Activated CD8-positive, alpha-beta memory T cell treated with anti-CD3 and anti-CD28 coated beads, Interleukin-2, amount 50 U/mL, for 48 hours (primary cell): ENCODE measurements at places on chromosomes 2 and 18.
A peak's percentile ranks its signal among the peaks of the same experiment; 100 is the strongest.

DNA sequence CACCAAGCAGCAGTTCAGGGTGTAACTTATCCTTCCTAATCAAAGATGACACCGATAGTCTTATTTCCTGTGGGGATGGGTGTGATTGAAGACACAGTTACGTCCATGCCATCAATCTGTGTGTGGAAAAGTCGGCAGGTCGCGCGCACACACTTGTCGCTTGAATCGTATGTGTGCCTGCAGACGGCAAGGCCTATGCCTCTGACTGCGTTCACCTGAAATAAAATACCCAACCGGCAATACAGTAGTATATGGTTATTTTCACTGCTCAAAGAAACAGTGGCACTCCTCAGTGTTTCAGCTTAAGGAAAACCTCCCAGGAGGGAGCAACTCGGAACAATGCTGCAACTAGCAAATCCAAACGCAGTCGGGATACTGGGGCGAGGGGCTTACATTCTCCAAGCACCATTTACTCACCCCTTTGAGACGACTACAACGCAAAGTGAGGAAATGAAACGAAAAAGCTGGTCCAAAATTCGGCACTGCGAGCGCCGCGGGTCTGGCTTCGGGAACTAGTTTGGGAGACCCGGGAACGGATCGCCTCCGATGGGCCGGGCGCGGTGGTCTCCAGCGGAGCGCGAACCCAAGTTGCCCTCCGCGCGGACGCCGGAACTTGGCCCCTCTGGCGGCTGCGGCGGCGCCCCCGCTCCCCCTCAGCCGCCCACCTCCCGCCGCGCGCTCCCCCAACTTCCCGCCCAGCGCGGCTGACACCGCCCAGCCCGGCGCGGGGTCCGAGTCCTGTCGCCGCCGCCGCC, 675 bp downstream of the PRKD3 start:
- peak; percentile 66 for DNase-seq

GRCh38 chr2:75294362-75294761, 95.0 kb upstream of the TACR1 start:
- no peak for DNase-seq

DNA sequence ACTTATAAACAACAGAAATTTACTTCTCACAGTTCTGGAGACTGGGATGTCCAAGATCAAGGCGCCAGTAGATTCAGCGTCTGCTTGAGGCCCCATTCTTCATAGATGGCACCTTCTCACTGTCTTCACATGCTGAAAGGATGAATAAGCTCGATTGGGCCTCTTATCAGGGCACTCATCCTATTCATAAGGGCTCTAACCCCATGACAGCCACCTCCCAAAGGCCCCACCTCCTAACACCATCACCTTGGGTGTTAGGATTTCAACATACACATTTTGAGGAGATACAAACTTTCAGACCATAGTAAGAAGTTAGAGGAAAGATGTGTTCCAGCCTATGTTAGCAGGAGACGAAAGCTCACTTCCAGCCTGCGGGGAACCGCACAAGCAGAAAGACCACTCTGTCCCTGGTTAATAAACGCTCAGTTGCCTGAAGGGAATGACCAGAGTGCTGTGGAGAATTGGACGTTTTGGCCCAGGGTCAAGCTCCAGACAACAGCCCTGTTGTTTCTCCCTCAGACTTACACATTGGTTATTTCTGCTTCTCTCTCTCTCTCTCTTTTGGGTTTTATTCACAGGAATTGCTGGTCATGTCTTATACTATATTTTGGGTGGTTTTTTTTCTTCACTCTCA, 90.3 kb downstream of the MAPRE2 start:
- no peak for DNase-seq

DNA sequence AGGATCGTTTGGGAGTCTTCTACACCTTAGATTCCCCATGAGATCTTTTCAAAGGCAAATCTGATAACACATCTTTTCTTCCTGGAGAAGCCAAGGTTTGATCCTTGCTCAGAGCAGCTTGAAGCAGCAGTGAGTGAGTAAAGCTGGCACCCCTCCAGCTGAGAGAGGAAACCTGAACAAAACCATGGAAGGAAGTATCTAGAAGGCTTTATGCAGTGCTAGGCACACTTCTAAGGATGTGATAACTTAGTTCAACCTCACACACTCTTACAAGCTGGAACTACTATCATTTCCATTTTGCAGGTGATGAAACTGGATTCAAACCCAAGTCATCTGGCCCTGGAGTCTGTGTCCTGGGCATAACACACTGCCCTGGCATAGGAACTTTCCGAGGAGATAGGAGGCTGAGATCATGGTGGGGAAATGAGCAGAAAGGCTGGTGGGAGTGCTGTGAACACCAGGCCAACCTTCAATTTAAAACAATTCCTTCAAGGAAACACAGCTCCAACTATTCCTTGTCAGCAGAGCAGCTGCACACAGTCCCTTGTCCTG, 71.2 kb downstream of the CTAGE1 start:
- no peak for DNase-seq

- no peak for DNase-seq
Measured at GRCh38 chr2:135299658-135300244, 231.3 kb downstream of the ZRANB3 start.
